Activated CD4-positive, CD25-positive, alpha-beta regulatory T cell treated with anti-CD3 and anti-CD28 coated beads, Interleukin-2, amount 50 U/mL, for 16 hours (primary cell): ENCODE measurements at places on chromosomes 11 and 22.

DNA sequence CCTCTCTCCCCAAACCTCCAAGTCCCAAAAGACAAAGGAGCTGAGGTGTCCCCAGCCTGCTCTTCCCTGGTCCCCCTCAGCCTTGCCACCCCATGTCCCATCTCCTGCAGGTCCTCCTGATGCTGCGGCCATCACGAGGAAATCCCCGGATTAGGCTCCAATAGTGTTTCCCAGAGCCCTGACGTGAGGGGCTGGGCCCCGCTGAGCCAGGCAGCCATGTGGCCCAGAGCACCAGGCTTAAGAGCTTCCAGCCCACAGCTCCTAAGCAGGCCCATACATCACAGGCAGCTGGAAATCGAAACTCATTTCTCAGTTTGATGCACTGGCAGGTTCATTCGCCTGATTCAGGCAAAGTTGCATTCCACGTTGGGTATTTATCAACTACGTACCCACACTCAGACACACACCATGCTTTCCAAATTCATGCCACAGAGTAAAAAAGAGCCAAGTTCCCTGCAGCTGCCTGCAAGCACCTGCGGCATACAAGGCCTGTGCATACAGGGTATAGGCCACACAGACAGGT lies 114.2 kb downstream of the CHST1 start:
- DNase-seq, result no peak

DNA sequence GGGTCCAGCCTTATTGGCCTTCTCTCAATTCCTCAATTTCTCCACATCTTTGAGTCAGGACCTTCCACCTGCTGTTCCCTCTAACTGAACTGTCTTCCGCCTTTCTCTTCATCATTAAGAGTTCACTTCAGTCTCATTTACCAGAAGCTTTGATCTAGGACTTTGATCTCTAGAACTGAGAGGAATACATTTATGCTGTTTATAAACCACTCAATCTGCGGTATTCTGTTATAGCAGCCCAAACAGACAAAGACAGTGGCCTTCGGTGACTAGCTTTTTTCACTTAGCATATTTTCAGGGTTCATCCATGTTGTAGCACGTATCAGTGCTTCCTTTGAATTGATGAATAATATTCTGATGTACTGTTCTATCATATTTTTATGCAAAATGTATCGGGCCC lies 10.5 kb downstream of the CLPB start:
- no peak for DNase-seq

DNA sequence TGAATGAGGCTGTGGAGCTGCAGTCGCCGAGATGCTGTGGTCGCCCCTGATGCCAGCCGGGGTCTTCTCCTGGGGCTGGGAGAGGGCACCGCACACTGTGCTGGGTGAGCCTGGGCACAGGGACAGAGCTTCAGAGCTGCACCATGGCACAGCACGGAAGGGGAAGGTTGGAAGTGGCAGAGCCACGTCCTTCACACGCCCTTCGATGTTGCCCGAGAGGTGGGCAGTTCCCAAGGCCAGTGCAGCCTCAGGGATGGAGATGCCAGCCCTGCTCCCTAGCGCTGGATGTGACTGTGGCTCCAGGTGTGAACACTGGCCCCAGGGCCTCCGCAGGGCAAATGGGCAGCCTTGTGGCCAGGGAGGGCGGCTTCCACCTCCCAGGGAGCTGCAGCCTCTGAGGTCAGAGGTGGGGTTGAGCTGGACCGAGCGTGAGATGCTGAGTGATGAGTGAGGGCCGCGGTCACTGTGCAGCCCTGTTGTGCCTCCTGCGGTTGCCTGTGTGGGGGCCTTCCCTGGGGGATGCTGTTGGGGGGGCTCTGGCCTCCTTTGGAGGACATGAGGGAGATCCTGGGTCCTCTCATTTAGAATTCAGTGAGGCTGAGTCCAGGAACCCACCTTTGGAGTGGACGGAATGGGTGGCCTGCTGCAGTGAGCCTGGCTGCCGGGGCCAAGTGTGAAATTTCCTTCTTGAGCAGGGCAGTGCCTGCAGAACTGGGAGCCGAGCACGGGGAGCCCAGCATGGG lies 1090.0 kb downstream of the BRD1 start:
- no peak for DNase-seq

DNA sequence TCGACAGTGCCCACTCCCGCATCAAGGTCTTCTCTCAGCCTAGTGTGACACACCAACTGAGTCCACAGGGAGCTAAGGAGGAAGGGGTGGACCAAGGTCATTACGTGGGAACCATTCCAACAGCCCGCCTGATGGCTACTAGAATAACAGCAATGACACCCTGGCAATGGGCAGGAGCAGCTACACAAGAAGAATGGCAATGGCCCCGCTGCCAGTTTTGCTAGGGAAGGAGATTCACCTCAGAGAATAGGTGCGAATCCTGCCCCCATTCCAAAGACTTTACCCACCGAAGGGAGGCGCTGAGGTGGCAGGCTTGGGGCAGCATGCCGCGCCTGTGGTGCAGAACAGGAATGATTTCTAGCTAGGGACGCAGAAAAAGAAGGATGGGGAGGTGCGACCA lies 9.1 kb downstream of the WT1 start:
- DNase-seq, result no peak

DNA sequence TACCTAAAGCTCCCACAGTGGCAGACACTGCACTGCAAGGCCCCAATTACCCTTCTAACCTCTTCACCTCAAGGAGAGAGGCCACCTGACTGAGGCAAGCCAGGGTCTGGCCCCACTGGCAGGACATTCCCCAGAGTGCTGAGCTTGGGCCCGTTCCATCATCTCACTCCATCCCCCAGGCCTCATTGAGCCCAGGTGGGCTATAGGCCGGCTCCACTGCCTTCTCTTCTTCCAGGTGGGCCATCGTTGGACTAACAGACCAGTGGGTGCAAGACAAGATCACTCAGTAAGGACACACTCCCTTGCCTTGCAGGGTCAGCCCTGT lies 19.1 kb downstream of the CDC45 start:
- no peak for DNase-seq

GRCh38 chr11:36492724-36493304 lies 17.3 kb downstream of the TRAF6 start:
- DNase-seq, result no peak

- DNase-seq, result no peak
Measured at GRCh38 chr11:1500466-1501420, 14.2 kb upstream of the MOB2 start.

- DNase-seq, result no peak
Measured at GRCh38 chr11:113373981-113374560, 13.5 kb upstream of the ANKK1 start.

- no peak for DNase-seq
Measured at GRCh38 chr11:125300791-125301218, 136.3 kb downstream of the PKNOX2 start.

DNA sequence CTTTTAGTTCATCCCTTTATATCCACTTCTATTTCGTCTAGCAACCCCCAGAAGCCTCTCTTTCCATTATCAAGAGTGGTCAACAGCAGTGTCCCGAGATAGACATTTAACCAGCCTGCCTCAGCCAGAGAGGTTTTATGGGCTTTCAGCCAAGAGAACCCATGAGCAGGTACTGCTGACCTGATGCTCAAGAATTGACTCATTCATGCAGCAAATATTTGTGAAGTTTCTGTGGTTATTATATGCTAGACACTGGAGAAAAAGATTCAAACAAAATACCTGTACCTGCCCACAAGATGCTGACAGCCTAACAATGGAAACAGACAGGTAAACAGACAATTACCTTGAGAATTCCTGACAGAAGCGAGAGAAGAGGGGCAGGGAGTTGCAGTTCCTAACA lies 9.7 kb upstream of the LRRC55 start:
- no peak for DNase-seq

DNA sequence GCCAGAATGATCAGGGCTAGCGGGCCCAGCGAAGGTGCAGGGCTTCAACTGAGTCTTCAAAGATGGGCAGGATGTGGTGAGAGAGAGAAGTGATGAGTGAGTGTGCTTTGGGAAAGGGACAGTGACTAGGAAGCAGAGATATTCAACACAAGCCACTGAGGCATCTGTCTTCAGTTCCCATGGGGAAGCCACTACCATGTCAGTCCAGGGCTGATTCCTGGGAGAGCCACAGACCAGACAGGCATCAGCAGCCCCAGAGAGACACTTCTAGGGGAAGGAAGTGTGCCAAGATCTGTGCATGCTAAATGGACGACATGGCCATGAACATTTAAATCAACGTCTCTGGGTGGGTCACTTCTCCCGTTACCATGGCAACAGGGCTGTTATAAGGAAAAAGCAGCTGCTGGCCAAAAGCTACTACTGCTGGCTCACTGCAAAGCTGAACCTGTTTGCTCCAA lies 28.5 kb downstream of the P4HA3 start:
- DNase-seq, result no peak

- no peak for DNase-seq
Measured at GRCh38 chr22:47030881-47031627, 268.6 kb downstream of the TBC1D22A start.

GRCh38 chr22:47645450-47645914 lies 883.0 kb downstream of the TBC1D22A start:
- no peak for DNase-seq

- no peak for DNase-seq
Measured at GRCh38 chr11:62075438-62075837, 48.4 kb upstream of the INCENP start.

DNA sequence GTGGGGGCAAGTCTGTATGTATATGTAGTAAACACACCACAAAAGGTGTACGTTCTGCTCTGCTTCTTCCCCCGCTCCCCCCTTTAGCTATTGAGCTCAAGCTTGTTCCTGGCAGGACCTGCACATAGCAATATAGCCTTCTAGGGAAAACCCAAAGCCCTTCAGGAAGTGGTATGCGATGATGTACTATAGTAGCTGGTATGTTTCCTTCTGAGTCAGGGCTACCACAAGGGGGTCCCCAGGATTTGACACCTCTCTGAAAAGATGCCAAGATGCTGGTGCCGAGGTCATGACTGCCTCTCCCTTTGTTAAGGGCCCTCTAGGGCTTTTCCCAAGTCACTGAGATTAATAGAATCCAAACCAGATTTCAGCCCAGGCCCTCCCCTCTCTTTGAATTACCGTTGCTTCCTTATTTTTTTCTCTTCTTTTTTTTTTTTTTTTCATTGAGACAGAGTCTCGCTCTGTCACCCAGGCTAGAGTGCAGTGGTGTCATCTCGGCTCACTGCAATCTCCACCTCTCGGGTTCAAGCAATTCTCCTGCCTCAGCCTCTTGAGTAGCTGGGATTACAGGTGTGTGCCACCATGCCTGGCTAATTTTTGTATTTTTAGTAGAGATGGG lies 268.4 kb downstream of the ETS1 start:
- DNase-seq, result no peak

- no peak for DNase-seq
Measured at GRCh38 chr11:912266-912665, 1.7 kb upstream of the CHID1 start.

DNA sequence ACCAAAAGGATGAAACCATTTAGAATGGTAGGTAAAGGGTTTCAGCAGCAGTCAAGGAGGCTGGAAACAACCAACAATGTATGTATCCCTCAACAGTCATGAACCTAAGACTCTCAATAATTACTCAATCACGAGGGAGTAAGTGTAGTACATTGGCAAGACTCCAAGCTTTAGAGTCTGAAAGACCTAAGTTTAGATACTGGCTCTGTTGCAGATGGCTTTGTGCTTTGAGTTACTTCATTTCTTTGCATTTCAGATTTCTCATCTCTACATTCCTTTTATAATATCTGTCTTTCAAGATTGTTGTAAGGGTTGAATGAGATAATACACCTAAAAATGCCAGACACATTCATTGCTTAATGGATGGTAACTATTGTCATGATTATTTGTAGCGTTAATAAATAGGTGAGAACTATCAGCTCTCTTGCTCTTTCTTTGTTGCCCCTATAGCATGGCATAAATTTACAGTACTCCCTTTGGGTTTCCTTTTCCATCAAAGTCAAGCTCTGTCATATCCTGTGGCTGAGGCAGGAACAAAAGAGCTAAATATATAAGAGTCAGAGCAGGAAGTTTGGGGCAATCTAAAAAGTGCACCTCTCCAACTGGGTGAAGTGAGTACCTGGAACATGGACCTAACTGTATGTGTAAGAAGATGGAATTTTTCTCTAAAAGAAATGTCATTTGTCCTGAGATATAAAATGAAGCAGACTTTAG lies 228.2 kb upstream of the ZC3H12C start:
- no peak for DNase-seq

DNA sequence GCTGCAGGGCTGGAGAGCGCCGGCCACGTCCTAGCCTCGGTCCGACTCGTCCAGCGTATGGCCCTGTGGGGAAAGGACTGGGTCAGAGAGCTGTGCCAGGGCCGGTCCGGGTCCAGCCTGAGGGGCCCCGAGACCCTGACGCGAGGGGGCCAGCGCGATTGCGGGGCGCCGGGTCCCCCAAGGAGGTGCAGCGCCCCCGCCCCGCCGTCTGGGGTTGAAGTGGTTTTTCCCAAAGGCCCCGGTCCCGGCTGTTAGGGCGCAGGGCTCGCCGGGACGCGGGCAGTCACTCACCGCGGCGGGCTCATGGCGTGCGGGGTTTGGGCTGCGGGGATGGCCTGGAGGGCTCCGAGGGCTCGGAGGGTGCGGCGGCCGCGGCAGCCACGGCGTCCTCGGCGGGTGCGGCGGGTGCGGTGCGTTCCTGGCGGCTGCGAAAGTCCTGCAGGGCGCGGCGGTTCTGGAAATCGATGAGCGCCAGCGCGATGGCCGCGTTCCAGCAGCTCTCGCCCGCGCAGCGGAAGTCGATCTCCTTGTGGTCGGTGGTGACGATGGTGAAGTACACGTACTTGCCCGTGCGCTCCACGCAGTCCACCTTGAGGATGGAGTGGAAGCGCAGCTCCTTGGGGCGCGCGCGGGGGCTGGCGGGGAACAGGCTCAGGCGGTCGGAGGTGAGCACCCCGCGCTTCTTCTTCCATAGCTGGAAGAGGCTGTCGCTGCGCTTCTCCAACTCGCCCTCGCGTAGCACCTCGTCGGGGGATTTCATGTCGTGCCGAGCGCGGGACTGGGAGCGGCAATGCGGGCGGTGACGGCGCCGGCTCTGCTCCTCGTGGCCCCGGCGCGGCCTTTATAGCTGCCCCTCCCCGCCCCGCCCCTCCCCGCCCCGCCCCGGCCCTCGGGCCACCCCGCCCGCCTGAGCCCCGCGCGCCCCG lies at the start of gene PHLDA2:
Gene PHLDA2, minus strand, starts transcription at position 816 of the 926 bp plus-strand sequence. Its CDS starts 56 bp downstream, at position 760.
- no peak for DNase-seq

DNA sequence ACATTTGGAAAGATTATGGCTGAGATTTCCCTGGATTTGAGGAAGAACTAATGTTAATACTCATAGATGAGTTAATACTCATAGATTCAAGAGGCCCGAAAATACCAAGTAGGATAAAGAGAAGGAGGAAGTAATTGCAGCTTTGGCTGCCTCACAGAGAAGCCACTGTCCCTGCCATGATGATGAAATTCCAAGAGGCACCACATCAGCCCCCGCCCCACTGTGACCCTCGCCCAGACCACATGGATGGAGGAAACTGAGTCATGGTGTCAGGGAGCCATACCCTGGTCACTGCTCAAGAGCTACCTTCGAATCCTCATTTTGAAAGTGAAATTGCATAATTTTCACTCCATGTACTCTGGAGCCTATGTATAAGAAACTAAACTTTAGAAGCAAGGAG lies 92.9 kb upstream of the SLC22A12 start:
- DNase-seq, result no peak

GRCh38 chr11:98434296-98434695 lies 586.5 kb upstream of the CNTN5 start:
- DNase-seq, result no peak

- DNase-seq, result no peak
Measured at GRCh38 chr11:64692764-64693331, 30.1 kb downstream of the NRXN2 start.
